RCC 7860 (cell line): ENCODE measurements at places on chromosomes 12 and 14.

DNA sequence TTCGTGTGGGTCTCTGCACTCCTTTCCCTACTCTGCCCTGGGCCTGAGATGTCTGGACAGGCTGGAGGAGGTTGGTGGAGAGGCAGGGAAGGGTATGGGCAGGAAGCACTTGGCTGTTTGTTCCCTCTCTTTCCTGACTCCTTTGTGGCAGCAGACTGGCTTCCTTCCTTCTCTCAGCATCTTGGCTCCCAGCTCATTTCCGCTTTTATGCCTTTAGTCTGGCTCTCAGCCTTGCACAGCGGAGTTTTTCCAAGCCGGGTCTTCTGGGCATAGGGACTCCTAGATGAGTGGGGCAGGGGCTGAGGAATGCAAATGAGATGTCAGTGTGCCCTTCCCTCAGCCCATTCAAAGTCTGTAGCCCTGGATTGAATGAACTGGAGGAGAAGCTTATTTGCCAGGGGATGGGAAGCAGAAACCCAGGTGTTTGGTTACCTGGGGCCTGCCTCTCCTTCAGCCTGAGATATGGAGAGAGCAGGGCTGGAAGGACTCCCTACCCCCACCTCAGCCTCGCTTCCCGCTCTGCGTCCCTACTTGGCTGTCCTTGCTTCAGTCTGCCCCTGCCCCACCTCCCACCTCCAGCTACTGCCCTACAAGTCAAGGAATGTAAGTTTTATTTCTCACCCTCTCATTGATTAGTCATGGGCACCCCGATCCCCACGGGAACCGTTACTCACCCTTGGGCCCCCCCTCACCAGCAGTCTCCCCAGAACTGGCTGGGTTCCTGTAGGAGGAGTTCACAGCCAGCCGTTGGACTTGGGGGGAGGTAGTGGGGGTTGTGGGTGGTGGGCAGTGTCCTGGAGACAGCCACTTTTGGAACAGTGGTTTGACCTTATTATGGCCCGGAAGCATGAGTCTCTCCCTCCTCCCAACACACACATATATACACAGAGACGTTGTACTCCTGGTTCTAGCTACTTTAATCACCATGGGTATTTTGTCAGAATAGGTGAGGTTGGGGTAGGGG is 9.3 kb upstream of the ITGA5 start:
- DNase-seq = no peak

DNA sequence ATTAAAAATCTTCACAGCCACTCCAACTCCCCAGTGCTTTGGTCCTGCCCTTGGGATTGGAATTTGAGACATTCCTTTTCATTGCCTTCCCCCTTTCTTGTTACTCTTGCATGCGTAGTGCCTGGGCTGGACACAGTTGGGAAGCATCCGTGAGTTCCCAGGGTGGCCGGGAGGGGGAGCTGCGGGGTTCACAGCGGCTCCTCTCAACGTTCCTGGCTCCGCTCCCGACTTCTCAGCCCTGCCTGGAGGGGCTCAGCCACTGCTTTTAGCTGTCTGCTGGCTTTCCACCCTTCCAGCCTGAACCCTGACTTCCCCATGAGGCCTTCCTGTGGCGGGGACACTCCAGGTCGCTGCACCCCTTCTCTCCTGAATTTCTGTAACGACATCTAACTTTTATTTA is 3.2 kb downstream of the TEX52 start:
- peak; percentile 20 for DNase-seq

- DNase-seq = no peak
Measured at GRCh38 chr12:29957835-29958234, 174.1 kb upstream of the TMTC1 start.

DNA sequence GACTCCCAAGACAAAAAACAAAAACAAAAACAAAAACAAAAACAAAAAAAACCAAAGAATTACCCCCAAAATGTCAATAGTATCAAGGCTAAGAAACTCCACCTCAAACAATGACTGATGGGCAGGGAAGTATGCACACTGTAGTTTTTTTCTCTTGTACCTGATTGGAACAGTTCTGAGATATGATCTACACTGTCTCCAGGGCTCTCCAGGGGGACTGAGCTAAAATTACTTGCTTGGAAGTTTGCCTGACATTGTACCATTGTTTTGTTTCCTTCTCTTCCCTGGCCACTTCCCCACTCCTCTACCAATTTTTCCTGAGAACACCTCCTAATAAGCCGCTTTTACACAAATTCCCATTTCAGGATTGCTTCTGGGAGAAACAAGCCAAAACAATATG is 22.3 kb upstream of the CATSPERB start:
- DNase-seq = no peak

DNA sequence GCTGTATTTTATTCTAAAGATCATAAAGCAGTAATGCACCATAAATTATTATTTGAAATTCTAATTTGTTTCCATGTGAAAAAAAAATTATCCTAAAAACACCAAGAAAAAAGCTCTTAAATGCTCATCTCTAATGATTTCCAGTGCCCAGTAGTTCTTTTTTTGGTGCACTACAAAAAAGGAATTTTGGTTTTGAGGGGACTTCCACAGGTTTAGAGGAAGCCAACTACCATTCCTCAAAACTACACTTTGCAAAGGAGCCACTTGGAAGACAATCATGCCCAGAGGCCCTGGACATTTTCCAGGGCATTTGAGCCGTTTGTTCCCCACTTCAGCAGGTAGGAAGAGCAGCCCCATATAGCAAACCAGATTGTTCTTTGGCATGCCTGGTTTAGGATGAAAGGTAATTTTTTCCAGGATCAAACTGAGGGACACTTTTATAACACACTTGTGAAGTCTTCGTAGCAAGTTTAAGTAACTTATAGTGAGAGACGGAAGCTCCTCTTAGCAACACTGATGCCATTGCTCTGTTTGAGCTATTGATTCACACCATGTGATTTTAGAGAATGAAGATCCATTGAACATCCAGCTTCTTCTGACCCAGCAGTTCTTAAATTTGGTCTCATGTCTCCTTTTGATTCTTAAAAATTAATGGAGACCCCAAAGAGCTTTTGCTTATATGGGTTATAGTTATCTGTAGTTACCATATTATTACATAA is 187.9 kb downstream of the ETV6 start:
- DNase-seq = no peak

DNA sequence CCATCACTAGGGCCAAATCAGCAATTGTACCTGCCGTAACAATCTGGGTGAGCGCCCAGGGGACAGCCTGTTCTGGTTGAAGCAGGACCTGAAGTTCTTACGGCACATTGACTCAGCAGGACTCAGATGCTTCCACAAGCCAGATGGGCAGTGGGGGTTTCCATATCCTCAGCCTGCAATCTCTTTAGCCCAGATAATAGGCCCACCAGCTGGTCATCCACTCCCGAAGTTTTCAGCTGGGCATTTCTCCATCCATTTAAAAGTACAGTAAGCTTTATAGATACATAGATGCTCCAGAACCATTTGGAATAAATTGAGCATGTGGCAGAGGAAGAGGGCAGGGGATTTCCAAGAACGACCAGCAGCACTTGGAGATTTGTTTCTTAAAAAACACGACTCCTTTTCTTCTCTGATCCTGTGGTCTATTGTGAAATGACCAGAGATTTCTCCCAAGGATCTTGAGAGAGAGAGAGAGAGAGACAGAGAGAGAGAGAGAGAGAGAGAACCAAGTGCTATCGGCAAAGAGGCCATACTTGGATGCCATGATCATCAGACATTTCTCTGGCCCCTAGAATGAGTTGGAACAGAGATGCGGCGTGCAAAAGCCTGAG is 74.8 kb upstream of the PLXNC1 start:
- no peak for DNase-seq

GRCh38 chr12:71239731-71240130 is 81.9 kb upstream of the TSPAN8 start:
- no peak for DNase-seq

DNA sequence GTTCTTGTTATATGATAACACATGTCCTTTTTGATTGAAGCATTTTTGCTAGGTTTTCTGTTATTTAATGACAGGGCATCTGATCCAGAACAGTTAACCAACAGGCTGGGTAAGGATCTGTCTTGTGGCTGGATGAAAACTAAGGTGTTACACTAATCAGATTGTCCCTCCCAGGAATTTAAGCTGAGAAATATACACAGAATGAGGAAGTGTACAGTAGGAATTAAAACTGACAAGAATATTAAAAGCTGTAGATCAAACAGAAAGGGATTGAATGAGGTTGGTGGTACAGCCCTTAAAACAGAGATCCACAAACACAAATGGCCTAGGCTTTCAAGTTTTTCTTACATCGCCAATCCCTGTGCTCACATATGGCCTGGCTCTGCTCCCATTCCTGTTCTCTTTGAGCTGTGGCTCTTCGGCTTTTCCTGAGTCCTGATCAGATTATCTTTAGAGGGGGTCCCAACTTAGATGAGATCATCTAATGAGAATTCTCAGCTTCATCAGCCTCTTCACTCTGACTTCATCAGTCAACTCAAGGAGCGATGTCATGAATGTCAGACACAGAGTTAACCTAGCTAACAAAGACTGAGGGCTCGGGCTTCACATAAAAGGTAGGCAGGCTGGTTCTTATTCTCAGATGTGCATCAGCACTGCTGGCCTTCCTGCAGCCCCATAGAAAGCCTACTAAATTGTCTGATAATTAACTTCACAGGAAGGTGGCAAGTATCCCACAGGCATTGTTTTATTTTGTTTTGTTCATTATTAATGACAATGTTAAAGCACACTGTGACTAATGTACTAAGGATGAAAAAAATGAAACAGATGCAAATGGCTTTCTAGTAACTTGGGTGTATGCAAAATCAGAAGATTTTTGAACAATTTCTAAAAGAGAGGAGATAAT is 11.4 kb downstream of the PYGL start:
- no peak for DNase-seq

- no peak for DNase-seq
Measured at GRCh38 chr12:21818627-21819026, 44.1 kb upstream of the KCNJ8 start.

DNA sequence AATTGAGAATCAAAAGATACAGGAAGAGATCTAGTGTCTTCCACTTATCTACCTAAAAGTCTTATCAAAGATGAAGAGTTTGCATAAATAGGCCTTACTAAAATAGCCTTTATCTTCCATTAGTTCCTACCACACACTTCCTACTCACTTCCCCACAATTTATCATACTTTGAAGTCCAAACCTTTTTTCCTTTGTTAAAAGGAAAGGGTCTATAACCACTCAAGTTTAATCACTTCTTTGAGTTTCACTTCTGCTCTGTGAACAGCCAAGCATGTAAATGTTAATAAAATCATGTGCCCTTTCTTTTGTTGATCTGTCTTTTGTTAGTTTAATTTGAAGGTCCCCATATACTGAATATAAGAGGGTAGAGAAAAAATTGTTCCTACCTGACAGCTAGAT is 114.5 kb downstream of the PHLDA1 start:
- DNase-seq = no peak
